Upper lobe of right lung (tissue), 1 donor: ENCODE measurements at places on chromosomes 7 and 10. TPM values are rescaled to one million over a fixed set of nuclear protein-coding genes. Genes with fewer than 3 reads are reported as not detected.

BZW2 gene
- 28.0 TPM for total RNA-seq

CALHM2 gene
- total RNA-seq: 29.4 TPM

NRCAM gene
- 2.0 TPM for total RNA-seq

- DNase-seq: no peak
These were observed 19.6 kb upstream of the FAM25A start for GRCh38 chr10:87000491-87000890.

DNA sequence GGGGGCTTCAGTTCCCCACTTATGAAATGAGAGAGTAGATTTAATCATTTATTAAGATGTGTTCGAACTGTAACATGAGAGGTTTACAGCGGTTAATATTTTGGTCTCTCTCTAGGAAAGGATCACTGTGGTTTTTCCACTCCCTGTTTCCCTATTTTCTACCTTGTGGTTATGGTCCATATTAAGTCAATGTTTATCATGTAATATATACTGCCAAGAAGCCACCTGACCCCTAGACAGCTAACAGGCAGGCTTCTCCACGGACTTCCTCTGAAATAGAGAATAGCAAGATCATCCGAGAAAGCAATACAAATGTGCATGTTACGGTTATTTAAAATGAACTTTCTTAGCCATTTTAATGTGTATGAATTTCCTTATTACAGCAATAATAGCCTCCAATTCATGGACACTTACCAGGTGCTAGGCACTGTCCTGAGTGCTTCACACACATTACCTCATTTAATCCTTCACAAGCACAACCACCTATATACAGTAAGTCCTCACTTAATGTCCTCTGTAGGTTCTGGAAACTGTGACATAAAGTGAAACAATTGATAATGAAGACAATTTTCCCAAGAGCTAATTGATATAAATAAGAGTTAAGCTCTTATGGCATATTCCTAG lies 835 bp upstream of the COL28A1 start:
- DNase-seq: no peak
